ENCODE measurements at places on chromosomes 4 and X.

- DNase-seq, result no peak
Measured at GRCh38 chr4:156073976-156074375, 120.3 kb upstream of the CTSO start.

DNA sequence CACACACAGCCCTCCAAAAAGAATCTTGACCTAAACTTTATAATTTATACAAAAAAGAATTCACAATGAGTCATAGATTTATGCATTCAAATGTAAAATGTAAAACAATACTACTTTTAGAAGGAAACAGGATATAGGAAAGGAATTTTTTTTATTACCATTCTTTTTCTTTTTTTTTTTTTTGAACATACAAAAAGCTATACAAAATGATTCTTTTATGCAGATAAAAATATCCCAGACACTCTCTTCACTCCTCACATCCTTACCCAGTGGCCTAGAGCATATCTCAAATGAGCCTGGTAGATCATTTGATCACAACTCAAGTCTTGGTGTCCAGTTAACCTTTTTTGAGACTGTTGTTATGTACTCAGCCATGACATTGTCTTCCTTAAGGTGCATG is 307.3 kb upstream of the KLF3 start:
- no peak for DNase-seq

GRCh38 chr4:21901831-21902230 is 46.7 kb downstream of the KCNIP4 start:
- no peak for DNase-seq

DNA sequence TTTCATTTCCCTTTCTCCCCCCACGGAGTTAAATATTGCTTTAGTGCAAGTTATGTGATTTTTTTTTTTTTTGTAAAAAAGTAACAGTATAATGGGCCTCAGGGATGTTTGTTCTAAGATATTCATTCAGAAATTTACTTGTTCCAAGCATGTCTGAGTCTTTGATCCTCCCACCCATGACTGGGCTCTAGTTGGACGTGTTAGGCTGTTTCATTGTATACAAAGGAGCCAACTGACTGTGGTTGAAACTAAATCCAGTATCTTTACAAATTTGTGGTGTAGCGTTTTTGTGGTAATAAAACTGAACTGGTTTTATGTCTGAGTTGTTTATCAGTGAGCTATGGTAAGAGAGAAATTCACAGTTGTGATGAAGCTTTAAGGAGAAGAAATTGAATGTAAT is 74.1 kb downstream of the DOCK11 start:
- DNase-seq, result no peak

- no peak for DNase-seq
Measured at GRCh38 chr4:165208221-165208652, 876 bp downstream of the KLHL2 start.

DNA sequence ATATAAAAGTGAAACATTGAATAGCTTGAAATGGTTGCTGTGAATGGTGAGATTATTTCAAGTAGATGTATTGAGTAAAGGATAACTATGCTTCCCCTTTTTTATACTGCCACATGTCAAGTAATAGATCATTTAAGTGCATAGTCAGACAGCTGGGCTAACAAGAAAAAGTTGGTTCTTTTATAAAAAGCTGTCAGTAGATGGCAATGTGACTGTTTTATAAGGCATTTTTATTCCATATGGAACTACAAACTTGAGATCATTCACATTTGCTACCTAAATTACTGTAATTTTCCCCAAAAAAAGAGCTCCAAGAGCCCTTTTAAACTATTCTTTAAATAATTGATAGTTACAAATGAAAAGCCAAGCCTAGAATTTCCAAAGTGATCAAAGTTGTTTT is 831.0 kb downstream of the C4orf33 start:
- DNase-seq, result no peak

DNA sequence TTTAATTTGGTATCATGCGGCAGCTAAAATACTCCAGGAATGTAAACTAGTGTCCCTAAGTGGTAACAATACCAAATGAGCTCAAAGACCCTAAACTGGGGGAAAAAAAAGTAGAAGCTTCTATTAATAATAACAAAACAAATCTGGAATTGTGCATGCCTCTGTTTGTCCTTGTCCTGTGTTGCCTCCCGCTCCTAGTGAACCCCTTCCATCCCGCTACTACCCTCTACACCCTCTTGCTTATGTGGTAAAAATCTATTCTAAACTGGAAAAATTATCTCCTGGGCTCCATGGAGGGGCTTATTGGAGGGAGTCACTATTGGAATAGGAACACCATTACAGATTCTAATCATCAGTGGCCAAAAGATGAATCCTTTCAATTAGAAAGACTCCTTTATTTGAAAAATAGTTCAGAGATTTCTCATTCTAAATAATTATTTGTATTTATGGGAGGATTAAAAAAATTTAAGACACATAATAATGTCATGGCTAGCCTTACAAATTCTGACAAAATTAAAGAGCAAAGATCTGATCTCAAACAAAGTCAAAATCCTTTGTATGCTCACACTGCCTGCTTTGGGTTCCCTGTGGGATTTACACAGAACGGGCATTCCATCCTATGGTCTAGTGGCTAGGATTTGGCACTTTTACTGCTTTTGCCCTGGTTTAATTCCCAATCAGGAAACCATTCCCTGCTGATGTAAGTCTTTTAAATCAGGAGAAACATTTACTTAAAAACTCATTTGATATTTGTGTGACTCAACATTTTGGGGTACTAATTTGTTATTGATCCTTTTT is 34.7 kb upstream of the FMR1 start:
- DNase-seq, result no peak

DNA sequence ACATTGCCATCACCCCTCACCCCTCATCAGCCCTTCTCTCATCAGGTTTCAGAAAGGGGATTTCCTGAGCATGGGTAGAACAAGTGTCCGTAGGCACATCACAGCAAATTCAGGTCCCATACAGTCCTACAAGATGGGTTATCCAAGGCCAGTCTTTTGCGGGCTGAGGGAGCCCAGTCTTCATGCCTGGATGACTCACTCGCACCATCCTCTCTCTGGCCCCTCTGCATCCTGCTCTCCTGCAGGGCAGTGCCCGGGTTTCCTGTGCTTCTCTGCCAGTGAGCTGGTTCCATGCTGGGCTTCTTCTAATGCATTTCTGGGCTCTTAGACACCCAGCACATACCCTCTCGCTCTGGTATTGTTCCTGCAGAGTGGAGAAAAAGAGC is 7.3 kb upstream of the INTS6L start:
- no peak for DNase-seq

GRCh38 chr4:165355900-165356300 is 22.9 kb upstream of the CPE start:
- DNase-seq, result no peak

GRCh38 chr4:7769396-7770223 is 170.1 kb downstream of the AFAP1 start:
- no peak for DNase-seq

DNA sequence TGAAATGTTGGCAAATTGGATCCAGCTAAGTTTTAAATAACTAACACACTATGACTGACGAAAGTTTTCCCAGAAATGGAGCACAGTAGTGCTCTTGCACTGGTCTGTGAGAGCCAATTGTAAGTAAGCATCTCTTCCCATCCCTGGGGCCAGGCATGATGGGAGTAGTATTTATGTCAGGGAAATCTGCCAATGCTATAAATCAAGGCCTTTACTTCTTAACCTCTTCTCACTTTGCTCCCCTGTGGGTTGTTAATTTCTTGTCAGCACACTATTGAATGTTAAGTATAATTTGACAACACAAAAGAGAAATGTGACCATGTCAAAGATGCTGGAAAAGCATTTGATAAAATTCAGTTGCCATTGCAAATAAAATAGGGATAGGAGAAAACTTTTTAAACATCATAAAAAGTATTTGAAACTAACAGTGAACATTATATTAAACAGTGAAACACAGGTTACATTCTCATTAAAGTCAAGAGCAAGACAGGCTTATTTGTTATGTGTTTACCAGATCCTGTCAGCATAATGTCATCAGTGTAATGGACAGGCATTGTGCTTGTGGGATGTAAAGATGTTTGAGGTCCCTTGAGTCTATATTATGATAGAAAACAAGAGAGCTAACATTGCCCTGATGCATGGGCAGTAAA is 5.0 kb downstream of the F8A1 start:
- DNase-seq, result no peak

GRCh38 chr4:185742766-185743165 is 69.2 kb downstream of the SORBS2 start:
- no peak for DNase-seq

- DNase-seq, result no peak
Measured at GRCh38 chr4:87575408-87575807, 32.9 kb upstream of the DSPP start.

- DNase-seq, result no peak
Measured at GRCh38 chr4:109571494-109571893, 11.4 kb downstream of the MCUB start.

DNA sequence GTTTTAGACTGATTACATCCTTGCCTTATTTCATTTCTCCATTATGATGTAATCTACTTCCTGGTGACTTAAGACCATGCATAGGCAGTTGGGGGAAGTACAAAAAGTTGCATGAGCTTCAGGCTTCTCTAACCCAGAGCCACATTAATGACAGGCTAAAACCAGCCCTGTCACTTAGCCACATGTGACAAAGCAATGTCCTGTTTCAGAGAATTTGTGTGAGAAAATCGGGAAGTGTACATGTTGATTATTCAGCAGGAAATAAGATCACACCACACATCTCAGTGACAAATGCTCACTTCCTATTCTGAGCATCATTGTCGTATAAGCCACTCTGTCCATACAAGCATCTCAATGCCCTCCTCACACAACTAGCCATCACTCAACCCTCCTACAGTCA is 98.5 kb upstream of the MAGEB16 start:
- DNase-seq, result no peak

DNA sequence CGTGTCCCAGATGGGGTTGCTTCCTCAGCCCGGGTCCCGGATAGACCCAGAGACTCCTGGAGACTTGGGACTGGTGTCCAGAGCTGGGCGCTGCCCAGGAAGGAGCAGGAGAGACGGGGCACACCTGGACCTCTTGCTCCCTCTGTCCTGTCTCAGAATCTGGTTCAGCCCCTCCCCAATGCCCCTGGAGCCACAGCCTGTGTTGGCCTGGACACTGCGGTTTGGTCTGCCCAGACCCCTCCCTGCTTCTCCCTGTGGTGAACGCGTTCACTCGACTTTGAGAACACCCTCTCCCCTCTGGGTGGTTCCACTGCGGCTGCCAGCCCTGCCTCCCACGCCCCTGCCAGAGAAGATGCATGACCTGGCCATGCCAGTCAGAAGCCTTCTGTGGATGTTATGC is 111.1 kb downstream of the HMX1 start:
- DNase-seq, result no peak

- no peak for DNase-seq
Measured at GRCh38 chr4:107044170-107044569, 8.1 kb upstream of the DKK2 start.

DNA sequence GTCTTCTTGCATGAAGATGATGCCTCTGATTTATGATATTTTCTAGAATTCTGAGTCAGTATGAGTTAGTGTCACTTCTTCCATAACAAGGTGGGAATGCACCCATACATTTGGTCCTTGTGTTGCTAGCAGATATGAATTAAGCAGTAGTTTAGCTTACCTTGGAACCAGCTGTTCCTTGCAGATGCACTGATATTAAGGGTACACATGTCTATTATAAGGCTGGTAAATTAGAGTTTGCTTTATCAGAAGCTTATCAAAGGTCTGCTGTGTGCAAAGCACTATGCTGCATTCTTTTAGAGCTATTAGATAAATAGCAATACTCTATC is 36.5 kb downstream of the AFF1 start:
- DNase-seq, result no peak

DNA sequence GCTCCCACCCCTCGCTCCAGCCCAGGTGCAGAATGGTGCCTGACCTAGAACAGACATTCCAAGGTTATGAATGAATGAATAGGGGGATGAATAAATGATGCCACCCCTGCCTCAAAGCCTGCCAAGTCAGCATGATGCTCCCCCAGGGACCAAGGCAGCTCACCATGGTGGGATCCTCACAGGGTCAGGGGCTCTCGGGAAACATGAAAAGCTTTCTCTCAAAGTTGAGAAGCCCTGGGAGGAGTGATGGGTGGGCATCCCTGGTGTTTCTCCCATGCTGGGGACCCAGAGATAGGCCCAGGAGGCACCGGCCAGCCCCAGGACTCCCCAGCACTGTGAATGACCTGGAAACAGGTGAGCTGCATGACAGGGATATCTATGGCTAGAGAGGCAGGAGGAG is 58.9 kb downstream of the HTRA3 start:
- no peak for DNase-seq

- no peak for DNase-seq
Measured at GRCh38 chr4:94806376-94806775, 48.6 kb downstream of the BMPR1B start.

DNA sequence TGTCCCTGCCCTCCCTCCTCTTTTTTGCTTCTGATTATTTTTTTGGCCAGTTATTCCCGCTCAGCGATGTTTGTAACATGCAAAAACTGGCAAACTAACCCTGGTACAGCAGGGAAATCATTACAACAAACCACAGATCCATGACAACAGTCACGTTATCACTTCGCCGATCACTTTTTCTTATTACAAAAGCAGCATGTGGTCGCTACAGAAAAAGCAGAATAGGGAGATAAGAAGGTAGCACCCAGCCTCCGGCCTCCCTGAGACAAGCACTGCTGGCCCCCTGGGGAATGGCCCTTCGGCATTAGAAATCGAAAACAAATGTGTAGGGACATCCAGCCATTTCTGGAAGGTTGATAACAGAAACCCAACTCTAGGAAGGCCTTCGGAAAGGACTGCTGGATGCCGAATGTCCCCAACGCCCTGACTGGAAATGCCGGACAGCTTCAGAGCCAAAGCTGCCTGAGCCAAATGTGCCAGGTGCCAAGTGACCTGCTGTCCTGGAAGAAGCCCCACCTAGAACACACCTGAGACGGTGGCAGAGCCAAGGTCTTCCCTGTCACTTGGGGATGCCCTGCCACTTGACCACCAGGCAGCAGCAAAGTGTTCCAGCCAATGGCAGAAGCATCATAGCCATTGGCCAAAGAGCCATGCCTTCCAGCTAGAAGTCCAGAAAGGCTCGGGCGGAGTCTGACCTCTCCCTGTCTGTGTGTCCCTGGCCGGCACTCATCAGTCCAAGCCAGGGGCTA is 2.9 kb downstream of the IDH3G start:
- no peak for DNase-seq

- DNase-seq, result no peak
Measured at GRCh38 chrX:85996555-85996954, 50.8 kb downstream of the CHM start.

DNA sequence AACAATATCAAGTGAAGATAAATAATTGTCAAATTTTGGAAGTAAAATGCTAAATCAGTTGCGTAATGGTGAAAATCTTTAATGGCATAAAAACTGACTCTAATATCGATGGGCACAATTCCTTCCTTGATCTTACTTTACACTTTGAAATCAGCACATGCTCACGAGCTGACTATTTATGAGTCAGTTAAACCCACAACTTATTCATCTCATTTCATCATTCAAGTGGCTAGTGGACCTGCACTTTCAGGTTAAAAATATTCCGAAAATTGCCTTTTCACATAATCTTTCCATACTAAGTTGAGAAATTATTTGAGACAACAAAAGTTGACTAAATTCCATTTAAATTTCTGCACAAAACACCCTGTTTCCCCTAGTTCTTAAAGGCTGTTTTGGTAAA is 582.1 kb upstream of the TENM3 start:
- no peak for DNase-seq

GRCh38 chrX:142149919-142150318 is 55.2 kb downstream of the MAGEC2 start:
- DNase-seq, result no peak
